ENCODE measurements at places on chromosomes 6 and 20.

- DNase-seq: no peak
Observed at GRCh38 chr6:31510007-31510406, 12.1 kb downstream of the MICB start.

GRCh38 chr20:25052255-25053194, 5.4 kb downstream of the ACSS1 start:
- no peak for DNase-seq

DNA sequence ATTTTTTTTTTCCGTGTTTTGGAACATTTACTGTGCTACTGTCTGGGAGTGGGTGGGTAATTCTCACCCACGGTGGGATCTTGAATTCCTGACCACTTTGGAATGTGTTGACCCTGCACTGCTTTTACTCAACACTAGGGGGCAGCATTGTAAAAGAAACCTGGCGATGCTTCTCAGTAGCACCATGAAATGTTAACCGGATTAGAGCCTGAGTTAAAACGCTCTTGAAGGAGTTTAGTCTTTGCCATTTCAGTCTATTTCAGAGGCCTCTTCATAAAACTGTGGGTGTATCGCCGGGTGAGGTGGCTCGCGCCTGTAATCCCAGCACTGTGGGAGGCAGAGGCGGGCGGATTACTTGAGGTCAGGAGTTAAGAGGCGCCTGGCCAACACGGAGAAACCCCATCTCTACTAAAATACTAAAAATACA, 114.4 kb upstream of the PRND start:
- DNase-seq: peak; percentile 44

- no peak for DNase-seq
Observed at GRCh38 chr6:84867521-84867920, 103.1 kb upstream of the TBX18 start.

- DNase-seq: no peak
Observed at GRCh38 chr6:36052097-36052496, 24.5 kb downstream of the MAPK14 start.

DNA sequence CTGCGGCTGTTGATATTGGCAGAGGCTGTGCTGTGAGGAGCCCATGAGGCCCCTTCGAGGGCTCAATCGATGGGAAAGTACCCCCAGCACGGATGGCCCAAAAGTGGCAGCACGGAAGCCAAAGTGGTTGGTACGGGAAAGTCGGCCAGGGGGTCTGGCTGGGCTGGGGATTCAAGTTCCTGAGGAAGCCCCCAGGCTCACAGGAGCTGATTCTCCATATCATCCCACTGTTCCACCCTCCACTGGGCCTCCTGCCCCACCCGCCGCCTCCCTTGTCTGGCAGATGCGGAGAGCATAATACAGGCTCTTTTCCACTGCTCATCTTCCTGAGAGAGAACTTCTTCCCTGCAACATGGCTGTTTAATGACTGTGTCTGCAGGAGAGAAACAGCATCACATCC, 217.8 kb upstream of the CST7 start:
- DNase-seq: no peak

- no peak for DNase-seq
Observed at GRCh38 chr6:88574031-88574430, 389.4 kb downstream of the RNGTT start.

DNA sequence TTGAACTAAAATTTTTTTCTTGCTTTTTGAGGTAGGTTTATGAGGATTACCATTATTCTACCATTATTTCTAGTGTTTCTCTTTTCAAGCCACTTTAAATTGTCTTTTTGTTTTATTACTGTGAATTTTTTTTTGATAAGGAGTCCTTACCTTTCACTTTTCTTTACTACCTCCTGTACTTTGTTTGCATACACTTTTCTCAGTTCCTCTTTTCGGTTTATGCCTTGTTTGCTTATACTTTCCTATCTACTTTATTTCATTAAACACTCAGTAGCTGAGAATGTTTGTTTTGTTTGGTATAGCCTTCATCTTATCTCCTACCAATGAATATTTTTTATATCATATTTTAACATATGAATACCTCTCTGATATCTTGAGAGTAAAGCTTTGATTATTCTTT, 147.9 kb downstream of the TFAP2B start:
- DNase-seq: no peak

GRCh38 chr20:62782149-62782892, 14.0 kb upstream of the MRGBP start:
- DNase-seq: no peak

DNA sequence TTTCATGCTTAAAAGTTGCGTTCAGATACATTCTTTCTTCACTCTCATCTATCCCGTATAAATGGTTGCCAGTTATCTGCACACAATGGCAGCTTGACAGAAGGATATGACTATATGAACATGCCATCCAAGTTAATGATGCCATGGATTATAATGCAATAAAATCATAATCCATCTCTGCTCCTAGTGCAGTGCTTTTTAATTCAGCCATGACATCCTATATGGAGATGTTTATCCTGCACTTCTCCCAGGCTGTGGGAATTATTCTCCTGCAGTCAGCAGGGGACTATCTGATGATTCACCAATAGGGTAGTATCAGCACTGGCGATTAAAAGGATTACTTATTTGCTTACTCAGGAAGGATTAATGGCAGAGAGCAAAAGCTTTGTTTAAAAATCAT, 273.8 kb downstream of the SAMD5 start:
- peak; percentile 44 for DNase-seq

DNA sequence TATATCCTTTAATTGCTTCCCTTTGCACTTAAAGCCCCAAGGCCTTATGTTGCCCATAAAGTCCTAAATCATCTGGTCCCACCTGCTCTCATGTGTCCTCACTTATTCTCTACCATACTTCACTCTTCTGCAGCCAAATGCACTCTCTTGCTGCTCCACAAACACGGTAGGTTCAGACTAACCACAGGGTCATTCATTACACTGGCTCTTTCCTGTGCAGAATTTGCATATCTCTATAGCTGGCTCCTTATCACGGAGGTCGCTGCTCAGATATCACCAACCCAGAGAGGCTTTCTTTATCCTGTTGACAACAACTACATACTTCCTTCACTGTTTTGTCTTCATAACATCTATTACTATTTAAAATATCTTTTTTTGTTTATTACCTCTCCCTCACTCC, 86.8 kb downstream of the MOXD1 start:
- no peak for DNase-seq

- DNase-seq: no peak
Observed at GRCh38 chr6:139174961-139175360, 40.1 kb downstream of the HECA start.

- no peak for DNase-seq
Observed at GRCh38 chr6:127959869-127960268, 59.0 kb upstream of the THEMIS start.

GRCh38 chr20:57922706-57923105, 212.9 kb upstream of the PMEPA1 start:
- no peak for DNase-seq

GRCh38 chr6:50007819-50008218, 14.0 kb downstream of the DEFB110 start:
- peak; percentile 33 for DNase-seq

DNA sequence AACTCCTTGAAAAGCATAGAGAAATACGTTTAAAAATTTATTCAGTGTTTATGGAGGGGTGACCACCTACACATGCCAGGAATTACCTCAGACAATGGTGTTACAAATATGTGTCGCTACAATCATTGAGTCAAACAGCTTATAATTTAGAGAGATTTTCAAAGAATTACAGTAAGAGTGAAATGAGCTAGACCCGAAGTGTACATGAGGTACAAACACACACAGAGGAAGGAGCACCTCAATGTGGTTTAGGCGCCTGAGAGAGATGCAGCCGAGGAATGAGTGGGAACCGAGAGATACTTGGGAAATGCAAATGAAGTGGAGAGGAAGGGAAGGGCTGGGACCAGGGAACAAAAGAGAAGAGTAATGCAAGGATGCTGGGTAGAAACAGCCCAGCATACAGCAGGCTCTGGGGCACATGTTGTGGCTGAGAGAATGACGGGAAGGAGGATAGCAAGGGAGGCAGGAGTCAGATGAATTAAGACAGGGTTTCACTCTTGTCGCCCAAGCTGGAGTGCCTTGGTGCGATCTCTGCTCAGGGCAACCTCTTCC, 15.5 kb downstream of the EEF1E1 start:
- no peak for DNase-seq

DNA sequence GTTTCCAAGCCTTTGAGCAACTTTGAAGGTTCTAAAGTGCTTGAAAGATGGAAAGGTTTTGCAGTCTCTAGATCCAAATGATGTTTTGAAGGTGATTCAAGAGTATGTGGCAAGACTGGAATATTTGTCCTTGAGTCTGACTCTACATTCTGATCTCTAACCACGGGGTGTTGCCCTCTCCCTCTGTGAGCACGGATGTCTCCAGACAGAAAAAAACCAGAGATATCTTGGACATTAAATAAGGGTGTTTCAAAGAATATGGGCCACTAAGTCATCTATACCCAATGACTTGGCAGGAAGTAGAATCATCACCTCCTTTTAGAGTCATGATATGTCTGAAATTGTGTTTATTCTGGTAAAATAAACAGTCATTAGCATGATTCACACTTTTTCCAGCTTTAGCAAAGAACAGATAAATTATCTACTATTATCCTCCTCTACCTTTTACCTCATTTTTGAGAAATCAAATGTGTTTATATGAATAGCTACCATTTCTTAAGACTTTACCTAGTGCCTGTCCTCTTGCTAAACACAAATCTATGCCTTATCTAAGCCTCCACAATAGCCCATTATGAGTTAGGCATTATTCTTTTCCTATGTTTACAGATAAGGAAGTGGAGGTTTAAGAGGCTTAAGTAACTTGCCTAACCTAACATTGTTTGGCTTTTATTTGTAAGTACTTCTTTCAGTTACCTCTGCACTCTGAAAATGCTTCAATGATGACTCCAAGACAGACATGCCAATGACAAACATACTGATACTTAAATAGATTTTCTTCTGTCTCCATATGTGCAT, 384.4 kb downstream of the BMP2 start:
- DNase-seq: no peak

- no peak for DNase-seq
Observed at GRCh38 chr6:83921315-83921714, 61.8 kb downstream of the CYB5R4 start.

DNA sequence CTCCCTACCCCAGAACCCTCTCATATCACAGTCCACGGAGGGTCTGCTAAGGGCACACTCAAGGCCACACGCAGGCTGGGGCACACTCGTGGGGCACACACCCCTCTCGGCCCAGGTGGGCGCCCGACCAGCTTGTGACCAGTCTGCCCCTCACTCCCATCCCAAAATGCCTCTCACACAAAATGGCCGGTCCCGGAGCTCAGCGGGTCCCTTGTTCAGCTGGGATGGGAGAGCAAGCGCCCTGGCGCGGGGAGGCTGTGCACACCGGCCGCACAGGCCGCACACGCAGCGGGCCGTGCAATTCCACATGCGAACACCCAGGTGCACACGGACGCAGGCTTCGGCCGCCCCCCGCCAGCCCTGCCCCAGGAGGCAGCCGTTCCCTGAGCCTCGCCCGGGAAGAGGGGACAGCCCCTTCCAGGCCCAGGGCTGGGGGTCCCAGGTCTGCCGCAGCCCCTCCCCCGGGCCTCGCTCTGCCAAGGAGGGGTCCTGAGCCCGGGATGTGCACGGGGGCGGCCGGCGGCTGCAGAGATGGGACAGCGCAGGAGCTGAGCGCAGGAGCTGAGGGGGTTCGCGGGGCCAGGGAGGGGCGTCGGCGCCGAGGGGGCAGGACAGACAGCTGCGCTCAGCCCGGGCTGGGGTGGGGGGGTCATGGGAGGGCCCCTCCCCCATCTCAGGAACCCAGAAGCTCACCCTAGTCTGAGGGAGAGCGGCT, 1.3 kb downstream of the KCNQ2 start:
- no peak for DNase-seq

DNA sequence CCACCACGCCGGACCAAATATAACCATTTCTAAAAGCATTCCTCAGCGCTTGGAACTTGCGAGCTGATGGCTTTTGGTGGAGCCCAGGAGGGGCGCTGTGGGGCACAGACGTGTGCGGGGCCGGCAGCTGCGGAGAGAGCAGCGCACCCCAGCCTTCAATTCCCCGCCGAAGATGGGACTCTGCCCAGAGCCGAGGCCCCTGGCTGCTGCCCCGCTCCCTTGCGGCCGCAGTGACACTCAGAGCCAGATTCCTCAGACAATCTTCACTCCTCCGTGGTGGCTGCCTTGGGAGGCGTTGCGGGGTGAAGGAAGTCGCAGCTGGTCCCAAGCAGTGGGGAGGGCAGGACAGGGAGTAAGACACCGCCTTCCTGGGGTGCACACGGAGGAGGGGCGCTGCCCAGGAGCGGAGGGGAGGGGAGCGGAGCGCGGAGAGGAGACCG, 87.7 kb downstream of the TMEM242 start:
- peak; percentile 23 for DNase-seq

- DNase-seq: no peak
Observed at GRCh38 chr6:118542184-118542952, 5.7 kb upstream of the PLN start.

DNA sequence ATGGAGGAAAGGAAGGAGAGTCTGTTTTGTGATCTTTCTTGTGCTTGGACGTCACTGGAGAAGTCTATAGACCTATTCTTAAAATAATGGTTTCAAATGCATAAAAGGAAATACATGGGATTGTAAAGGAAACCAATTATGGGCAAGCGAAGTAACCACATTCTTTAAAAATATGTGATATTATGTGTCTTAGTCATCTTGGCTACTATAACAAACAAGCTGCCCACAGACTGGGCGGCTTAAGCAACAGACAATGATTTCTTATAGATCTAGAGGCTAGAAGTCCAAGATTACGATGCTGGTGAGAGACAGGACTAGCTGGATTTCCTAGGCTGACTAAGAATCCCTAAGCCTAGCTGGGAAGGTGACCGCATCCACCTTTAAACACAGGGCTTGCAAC, 49.4 kb upstream of the CD83 start:
- peak; percentile 77 for DNase-seq

DNA sequence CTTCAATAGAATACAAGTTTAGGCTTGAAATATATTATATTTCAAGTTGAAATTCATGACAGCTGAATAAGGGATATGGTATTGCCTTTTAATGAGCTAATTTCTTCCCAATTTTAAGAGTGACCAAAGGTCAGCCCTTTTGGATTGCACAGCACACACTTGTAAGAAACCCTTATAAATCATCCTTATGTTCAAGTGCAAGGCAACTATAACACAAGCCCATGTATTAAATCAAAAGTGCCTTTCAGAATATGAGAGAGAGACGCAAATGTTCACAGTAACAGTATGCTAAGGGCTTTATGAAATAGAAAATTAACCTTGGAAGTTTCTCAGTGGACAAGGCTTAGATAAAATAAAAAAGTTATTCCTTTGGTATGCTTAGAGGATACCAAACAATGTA, 121.7 kb upstream of the PTPRK start:
- DNase-seq: no peak

- no peak for DNase-seq
Observed at GRCh38 chr20:18986146-18986830, 172.7 kb downstream of the SCP2D1 start.

Data from fibroblast of skin of left quadriceps (primary cell).